ENCODE measurements at places on chromosomes 16 and 17. TPM values are rescaled to one million over a fixed set of nuclear protein-coding genes. Genes with fewer than 3 reads are reported as not detected.

DNA sequence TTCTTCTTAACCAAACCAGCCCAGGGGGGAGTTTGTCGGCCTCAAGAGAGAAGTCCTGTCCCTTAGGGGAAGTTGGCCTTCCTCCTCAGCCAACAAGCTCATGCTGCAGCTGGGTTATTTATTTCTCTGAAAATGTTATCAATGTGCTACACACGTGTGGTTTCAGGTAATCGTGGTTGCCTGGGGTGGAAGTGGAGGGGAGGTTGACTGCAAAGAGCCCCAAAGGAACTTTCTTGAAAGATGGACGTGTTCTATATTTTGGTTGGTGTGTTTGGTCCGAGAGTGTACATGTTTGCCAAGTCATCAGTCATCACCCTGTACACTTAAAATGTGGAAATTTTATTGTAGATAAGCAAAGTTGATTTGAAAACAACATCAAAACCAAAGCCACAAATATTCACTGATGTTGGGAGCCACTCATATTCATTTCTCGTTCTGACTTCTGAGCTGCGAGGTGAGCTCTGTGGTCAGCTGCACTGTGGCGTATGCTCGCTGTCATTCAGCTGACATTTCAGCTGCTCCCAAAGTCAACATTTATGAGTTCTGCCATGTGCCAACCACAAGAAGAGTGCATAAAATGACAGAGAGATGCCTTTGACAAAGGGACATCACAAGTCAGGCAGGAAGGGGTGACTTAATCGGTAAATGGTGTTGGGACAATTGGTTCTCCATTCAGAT is 26.5 kb upstream of the ADGRG1 start:
- no peak overlapping the region for H3K27ac ChIP-seq
- peak; percentile 65 for DNase-seq
- no peaks in the 10 kb centered on the region for H3K27me3 ChIP-seq
- no peaks in the 10 kb centered on the region for H3K36me3 ChIP-seq
- no peaks in the 10 kb centered on the region for H3K4me1 ChIP-seq
- no peak overlapping the region for H3K4me3 ChIP-seq

DNA sequence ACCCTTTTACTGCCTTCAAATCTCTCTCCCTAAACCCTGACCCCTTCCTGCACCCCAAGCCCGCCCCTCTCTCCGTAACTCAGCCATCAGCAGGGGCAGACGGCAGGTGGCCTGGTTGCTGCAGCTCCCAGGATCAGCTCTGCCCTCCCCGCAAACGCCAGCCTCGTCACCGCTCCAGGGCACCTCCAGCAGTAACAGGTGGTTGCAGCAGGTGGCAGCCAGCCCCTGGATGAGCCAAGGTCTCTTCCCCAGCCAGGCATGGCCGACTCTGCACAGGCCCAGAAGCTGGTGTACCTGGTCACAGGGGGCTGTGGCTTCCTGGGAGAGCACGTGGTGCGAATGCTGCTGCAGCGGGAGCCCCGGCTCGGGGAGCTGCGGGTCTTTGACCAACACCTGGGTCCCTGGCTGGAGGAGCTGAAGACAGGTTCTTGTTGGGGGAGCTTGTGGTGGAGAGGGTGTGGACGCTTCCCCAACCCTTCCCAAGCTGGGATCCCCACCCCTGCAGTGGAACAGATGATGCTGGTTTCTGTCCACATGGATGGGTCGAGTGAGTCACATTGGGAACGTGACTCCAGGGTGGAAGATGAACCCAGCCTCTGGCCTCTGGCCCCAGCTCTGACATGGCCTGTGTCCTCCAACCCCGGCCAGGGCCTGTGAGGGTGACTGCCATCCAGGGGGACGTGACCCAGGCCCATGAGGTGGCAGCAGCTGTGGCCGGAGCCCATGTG is 558 bp downstream of the HSD3B7 start:
- DNase-seq, result peak; percentile 90
- H3K4me1 ChIP-seq, result peaks cover 13% of the 10 kb centered on the region
- peak overlapping the region; percentile 15 for H3K27ac ChIP-seq
- H3K4me3 ChIP-seq, result peak overlapping the region; percentile 51
- no peaks in the 10 kb centered on the region for H3K27me3 ChIP-seq

- no peak overlapping the region for H3K4me3 ChIP-seq
- H3K27me3 ChIP-seq, result no peaks in the 10 kb centered on the region
- DNase-seq, result no peak
- no peaks in the 10 kb centered on the region for H3K36me3 ChIP-seq
- peak overlapping the region; percentile 69 for H3K27ac ChIP-seq
Observed at GRCh38 chr17:65783845-65784334, 222.4 kb upstream of the AXIN2 start.

- peaks cover 45% of the 10 kb centered on the region for H3K4me1 ChIP-seq
- no peaks in the 10 kb centered on the region for H3K36me3 ChIP-seq
- H3K27me3 ChIP-seq, result no peaks in the 10 kb centered on the region
- DNase-seq, result no peak
- H3K27ac ChIP-seq, result no peak overlapping the region
Observed at GRCh38 chr17:2218426-2218825, 85.2 kb downstream of the SMG6 start.

DNA sequence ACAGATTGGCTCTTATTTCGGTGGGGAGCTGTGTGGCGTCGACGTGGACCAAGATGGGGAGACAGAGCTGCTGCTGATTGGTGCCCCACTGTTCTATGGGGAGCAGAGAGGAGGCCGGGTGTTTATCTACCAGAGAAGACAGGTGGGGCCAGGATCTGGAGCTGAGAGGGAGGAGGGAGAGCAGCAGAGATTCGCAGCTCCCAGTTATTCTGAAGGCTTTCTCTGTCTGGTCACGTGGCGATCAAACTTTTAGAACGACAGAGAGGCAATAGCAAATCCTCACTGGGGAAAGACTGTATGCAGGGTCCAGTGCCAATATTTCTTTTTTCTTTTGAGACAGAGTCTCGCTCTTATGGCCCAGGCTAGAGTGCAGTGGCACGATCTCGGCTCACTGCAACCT is 22.2 kb downstream of the ITGAL start:
- H3K27ac ChIP-seq, result no peak overlapping the region
- H3K4me1 ChIP-seq, result no peaks in the 10 kb centered on the region
- no peaks in the 10 kb centered on the region for H3K27me3 ChIP-seq
- no peak for DNase-seq
- no peaks in the 10 kb centered on the region for H3K36me3 ChIP-seq
- no peak overlapping the region for H3K4me3 ChIP-seq

GRCh38 chr16:12095275-12096156 is 119.0 kb downstream of the SNX29 start:
- no peak overlapping the region for H3K4me3 ChIP-seq
- no peaks in the 10 kb centered on the region for H3K27me3 ChIP-seq
- peaks cover 47% of the 10 kb centered on the region for H3K4me1 ChIP-seq

DNA sequence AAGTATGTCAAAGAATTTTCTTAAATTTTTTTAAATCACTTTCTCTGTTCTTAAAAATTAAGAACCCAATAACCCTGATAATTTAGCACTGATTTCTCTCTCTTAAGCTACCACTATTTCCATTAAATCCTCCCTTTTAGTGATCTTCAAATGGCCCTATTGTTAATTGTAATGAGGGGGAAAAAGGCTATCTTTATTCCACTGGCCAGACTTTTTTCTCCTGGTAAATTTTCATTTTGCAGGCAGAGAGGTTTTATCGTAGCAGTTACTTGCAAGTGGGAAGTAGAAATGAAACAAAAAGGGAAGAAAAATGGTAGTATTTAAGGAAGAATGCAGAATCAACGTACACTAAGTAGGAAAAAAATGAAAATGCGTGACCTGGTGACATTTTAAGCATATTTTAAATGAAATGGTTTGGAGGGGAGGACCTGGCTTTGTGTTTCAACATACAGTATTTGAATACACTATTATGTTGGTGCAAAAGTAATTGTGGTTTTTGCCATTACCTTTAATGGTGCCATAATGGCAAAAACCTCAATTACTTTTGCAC is 224.9 kb downstream of the TANC2 start:
- no peaks in the 10 kb centered on the region for H3K36me3 ChIP-seq
- H3K4me3 ChIP-seq, result no peak overlapping the region
- no peak for DNase-seq
- no peaks in the 10 kb centered on the region for H3K4me1 ChIP-seq

The CACNA1H gene
- 10.8 TPM for total RNA-seq

DNA sequence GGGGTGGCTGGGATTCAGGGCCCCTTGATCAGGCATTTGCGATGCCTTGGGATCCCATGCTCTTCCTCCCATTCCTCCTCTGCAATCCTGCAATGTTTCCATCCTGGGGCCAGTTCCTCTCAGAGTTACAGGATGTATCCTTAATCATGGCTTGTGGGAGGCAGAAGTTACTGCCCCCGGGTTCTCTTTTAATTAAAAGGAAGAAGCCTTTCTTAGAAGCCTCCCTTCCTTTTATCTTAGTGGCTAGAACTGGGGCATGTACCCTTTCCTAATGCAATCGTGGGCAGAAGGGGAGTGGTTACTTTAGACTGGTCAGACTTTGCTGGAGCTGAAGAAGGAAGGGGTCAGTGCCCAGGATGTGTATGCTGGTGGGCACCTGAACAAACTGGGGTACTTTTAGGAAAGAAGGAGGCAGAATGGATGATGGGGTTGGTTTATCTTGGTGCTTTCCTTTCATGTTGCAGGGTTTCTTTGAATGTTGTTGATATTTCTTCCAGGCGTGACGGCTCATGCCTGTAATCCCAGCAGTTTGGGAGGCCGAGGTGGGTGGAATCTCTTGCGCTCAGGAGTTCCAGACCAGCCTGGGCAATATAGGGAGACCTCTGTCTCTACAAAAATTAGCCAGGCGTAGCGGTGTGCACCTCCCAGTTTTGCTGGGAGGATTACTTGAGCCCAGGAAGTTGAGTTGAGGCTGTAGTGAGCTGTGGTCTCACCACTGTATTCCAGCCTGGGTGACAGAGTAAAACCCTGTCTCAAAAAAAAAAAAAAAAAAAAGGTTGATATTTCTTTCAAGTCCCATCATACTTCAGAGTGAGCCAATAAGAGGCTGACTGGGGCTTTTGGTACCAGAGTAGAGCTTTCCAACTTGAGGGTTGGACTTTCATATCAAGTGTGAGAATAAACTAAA is 13.2 kb upstream of the SPN start:
- no peaks in the 10 kb centered on the region for H3K36me3 ChIP-seq
- H3K27ac ChIP-seq, result no peak overlapping the region
- no peaks in the 10 kb centered on the region for H3K27me3 ChIP-seq
- no peak overlapping the region for H3K4me3 ChIP-seq

- no peaks in the 10 kb centered on the region for H3K36me3 ChIP-seq
- no peak overlapping the region for H3K27ac ChIP-seq
- no peaks in the 10 kb centered on the region for H3K27me3 ChIP-seq
- H3K4me3 ChIP-seq, result no peak overlapping the region
Observed at GRCh38 chr17:74532115-74532514, 840 bp upstream of the CD300LB start.

- no peak overlapping the region for H3K27ac ChIP-seq
- no peaks in the 10 kb centered on the region for H3K36me3 ChIP-seq
- H3K27me3 ChIP-seq, result no peaks in the 10 kb centered on the region
- H3K4me3 ChIP-seq, result no peak overlapping the region
Observed at GRCh38 chr17:45861165-45861564, 16.5 kb downstream of the SPPL2C start.

The CD68 gene
- 40.0 TPM for total RNA-seq

DNA sequence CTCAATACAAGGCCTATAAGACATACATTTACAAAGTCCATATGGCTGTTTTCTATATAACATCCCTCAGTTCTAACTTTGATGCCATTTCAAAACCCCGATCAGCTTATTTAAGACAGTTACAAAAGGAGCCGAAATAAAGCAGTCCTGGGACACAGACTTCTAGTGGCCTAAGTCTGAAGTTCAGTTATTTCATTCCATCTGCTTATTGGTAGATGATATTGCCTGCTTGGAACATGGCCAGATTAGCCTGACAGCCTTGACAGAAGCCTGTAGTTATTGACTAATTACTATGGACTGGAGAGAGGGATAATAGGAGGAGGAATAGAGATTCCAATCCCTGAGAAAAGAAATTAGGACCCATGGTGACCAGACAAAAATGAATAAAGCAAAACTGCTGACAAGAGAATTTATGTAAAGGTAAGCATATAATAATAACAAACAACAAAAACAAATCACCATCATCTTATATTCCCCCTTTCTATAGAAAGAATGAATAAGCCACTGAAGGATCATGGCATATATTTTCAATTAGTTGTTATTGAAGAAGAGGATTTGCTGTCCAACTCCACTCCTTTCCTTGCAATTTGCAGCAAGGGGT is 206.3 kb upstream of the TOM1L1 start:
- no peak overlapping the region for H3K4me3 ChIP-seq
- H3K27ac ChIP-seq, result no peak overlapping the region
- H3K36me3 ChIP-seq, result no peaks in the 10 kb centered on the region
- H3K4me1 ChIP-seq, result no peaks in the 10 kb centered on the region
- no peaks in the 10 kb centered on the region for H3K27me3 ChIP-seq
- no peak for DNase-seq

GRCh38 chr16:56841233-56841632 is 23.8 kb upstream of the SLC12A3 start:
- no peak overlapping the region for H3K27ac ChIP-seq
- H3K4me3 ChIP-seq, result no peak overlapping the region
- H3K27me3 ChIP-seq, result no peaks in the 10 kb centered on the region
- DNase-seq, result no peak
